ENCODE measurements at places on chromosomes 11 and 22.

DNA sequence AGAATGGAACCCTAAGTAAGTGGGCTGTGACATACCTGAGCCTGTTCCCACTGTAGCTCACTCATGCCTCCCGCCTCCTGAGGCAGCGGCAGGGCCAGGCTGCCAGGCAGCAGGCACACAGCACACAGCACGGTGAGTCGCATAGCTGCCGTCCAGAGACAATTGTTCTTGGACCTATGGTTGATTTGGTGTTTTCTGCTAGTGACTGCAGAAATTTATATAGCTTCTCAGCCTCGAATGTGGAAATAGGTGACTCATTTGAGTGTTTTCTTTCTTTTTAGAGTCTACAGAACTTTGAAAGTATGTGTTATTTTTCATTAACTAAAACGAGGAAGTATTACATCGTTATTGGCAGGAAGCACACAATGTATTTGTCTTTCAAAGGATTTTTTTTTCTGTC is at the start of gene MMP7:
TSS of gene MMP7 (minus strand) at position 190 of the 400 bp plus-strand sequence. CDS start at position 143, 47 bp downstream.
- no peak for DNase-seq

DNA sequence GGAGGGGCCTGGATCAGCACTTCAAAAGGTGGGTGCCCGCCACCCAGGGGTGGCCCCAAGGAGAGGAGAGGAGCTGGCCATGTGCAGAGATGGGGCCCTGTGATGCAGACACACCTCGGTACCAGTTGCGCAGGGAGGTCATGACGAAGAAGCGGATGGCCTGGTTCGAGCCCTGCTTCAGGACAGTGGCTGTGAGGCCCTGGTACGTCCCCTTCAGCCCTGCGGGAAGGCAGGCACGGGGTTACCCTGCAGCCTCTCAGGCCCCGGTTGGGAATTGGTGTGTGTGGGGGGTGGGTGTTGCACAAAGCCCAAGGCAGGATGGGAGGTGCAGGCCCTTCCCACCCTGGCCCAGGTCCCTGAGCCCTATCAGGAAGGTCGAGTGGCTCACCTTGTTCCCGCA is 1.8 kb downstream of the SLC25A1 start:
- no peak for DNase-seq

GRCh38 chr11:62127941-62128770 is 4.3 kb downstream of the INCENP start:
- DNase-seq: no peak

DNA sequence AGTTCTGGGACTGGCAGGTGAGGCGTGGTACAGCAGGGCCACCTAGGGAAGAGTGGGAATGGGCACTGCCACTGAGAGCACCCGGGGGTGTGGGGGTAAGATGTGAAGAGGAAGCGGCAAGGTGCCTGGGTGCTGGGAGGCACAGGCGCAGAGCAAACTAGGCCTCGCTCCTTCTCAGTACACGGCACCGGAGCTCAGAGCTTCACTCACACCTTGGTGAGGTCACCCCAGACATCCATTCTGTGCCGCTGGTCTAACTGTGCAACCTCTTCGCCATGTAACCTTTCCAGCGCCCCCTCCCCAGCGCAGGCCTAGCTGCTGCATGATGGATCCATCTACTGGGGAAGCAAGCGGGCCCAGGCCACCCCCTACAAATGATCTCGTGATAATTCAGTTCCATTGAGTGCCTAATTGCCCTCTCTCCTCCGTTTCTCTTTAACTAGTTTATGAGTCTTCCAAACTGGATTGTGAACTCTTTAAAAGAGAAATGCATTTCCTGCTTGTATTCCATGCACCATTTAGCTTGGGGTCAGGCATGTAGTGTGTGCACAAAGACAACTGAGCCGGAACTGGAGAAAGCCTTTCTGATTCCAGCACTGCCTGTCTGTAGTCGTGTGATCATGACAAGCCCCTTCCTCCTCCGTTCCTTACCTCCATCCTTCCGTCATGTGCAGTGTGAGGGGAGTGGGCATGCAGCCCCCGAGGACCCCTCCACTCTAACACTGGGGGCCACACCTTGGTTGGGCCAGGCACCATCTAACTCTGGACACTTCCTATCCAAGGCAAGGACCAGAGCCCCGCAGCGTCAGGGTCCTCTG is 1475.2 kb downstream of the TBC1D22A start:
- no peak for DNase-seq

DNA sequence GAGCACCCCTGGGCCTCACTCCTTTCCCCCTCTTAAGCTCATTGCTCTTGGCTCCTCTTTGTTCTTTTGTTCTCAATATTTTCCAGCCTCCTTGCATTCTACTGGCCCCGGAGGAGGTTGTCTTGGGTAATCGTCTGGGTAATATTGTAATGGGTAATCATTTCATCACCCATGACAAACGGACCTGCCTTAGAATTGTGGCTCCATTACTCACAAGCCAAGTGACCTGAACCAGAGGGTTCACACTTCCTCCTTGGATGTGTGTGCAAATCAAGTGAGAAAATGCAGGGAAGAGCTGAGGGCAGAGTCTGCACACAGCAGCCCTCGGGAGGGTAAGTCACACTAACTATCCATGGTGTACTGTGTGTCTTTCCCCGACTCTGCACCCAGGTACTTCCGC is 305.0 kb downstream of the BUD13 start:
- DNase-seq: no peak

DNA sequence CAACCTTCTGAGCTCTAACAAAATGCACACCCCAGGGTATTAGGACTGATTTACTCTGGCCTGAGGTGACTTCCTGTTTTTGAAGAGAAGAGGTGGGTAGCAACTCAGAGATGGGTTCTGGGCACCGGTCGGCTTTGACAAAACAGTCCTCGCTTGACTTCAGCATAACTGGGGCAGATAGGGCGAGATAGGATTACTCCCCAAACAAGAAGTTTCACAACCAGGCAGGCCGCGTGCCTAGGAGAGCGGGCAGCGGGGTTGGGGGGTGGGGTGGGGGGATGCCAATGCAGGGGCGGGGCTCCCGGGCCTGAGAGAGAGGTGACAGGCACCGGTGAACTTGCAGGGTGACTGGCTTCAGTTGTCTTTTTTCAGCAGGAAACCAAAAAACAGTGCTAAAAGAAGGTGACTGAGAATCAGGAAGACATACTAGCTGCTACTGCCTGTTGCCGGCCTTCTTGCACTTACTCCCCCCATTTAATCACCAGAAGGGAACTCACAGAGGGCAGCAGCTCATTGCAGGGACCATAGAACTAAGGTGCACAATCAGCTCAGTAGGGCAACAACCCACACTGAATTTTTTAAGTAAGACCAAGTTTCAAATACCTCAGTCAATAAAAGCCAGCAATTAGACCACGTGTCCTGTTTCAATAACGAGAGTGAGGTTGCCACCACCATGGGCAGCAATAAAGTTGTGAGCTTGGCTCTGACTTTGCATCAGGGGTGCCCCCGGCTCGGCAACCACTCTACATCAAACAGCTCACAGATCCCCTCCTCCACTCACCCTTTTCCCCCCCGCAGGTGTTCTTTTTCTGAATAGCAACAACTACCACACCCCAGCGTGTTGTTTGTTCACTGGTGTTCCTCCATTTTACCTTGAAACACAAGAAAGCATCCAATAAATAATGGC is 37.2 kb upstream of the ETS1 start:
- DNase-seq: no peak

DNA sequence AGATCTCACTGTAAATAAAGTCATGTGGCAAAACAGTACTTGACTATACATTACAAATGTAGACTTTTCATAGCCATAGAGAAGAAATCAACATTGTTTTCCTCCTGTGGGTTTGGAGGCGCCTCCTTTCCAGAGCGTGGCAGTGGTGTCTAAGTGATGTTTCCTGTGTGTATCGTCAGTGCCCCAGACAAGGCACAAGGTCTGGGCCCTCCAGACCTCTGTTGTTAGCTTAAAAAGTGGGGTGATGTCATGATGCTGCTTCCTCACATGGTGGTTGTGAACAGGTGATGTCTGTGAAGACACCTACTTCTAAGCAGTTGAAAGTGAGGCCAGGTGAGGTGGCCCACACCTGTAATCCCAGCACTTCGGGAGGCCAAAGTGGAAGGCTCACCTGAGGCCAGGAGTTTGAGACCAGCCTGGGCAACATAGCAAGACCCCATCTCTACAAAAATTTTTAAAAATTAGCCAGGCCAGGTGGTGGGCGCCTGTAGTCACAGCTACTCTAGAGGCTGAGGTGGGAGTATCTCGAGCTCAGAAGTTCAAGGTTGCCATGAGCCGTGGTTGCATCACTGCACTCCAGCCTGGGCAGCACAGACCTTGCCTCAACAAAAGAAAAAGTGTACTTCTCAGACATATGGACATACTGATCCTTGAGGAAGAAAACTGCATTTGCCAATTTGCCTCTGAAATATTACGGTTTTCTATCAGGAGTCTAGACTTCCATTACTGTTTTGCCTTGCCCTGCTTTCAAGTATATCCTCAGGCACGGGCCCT is 15.7 kb downstream of the NUP50 start:
- no peak for DNase-seq

DNA sequence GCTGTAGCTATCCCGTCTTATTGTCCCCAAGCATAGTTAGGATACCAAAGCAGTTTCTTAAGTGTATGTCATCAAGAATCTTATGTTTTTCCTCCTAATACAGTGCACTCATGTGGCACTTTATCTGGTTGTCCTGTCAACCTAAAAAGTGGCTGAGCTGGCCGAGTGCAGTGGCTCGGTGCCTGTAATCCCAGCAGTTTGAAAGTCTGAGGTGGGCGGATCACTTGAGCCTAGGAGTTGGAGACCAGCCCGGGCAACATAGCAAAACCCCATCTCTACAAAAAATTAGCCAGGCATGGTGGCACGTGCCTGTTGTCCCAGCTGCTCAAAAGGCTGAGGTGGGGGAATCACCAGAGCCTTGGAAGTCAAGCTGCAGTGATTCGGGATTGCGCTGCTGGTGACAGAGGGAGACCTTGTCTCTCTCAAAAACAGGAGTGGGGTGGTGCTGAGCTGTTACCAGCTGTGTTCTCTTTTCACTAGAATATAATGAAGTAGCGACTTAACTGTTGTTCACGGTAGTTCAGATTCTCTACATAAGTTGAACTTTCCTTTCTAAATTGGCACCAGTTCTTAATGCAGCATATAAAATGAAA is 48.1 kb downstream of the EP300 start:
- DNase-seq: no peak

DNA sequence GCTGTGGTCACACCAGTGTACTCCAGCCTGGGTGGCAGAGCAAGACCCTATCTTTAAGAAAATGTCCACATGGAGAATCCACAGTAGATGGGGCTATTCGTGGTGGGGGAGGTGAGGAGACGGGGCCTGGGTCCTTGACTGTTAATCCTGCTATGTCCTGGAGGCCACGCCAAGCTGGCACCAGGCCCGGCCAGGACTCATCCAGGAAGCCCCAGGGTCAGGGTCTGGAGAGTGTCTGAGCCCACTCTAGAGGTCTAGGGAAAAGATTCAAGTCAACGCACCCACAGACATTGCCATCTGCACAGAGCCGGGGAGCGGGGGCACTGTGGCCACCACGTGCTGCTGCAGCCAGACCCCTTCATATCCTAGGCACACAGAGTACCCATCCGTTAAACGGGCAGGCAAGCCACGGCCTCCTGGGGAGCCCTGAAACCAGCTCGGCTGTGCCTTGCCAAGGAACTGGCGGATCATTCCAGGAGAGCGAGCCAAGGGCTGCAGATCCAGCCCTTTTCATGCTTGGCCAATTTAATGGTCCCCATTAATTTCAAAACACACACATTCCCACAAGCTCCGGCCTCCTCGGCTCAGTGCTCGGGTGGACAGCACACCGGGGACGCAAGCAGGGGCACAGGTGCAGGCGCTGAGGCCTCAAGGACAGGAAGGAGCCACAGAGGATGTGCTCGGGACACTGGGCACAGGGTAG is 24.7 kb downstream of the MACROD1 start:
- no peak for DNase-seq

DNA sequence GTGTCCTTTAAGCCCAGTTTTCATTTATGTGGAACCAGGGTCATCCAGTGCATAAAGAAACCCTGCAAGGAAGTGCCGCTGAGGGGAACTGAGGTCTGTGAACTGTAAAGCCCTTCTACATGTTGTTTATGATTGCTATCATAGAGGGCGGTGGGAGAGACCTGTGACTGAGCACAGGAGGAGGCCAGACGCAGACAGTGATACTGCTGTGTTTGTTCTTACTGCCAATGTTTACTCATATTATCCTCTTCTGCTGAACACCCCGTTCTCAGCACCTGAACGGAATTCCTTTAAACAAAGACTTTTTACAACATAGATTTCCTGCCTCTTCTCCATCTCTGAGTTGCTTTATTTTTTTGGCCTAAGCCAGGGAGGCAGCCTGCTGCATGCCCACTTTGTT is 967 bp upstream of the GALNT18 start:
- no peak for DNase-seq

- DNase-seq: no peak
Measured at GRCh38 chr11:43376065-43376464, 17.3 kb downstream of the TTC17 start.

DNA sequence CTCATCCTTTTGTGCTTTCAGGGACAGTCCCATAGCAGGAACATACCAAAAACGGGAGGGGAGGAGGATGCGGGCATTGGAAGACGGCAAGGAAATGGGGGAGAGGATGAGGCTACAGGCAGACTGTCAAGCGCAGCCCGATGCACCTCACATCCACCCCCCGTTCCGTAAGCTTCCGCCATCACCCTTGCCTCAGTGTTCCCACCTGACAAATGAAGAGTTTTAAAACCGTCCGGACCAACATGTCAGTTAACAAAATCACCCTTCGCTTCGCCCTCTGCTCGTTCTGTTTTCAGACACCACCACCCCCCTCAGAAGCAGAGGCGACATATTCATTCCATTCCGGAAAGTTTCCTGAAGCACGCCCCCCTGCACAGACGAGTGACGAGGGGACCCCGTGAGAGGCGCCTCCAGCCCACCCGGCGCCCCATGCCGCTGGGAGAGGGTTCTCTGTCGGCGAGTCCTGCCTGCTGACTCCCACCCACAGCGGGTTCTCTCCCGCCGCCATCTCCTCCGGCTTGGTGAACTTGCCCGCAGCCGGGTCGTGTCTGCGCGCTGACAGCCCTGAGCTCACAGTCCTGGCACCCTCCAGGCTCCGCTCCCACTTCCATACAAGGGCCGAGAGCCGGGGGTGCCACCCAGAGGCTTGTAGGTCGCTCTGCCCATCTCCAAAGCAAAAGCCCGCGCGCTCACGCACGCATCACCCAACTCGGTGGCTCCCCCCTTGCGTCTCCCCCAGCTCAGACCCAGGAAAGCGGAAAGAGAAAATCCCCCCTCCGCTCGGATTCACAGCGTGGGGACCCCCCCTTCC is 1.5 kb downstream of the IGSF9B start:
- DNase-seq: no peak

DNA sequence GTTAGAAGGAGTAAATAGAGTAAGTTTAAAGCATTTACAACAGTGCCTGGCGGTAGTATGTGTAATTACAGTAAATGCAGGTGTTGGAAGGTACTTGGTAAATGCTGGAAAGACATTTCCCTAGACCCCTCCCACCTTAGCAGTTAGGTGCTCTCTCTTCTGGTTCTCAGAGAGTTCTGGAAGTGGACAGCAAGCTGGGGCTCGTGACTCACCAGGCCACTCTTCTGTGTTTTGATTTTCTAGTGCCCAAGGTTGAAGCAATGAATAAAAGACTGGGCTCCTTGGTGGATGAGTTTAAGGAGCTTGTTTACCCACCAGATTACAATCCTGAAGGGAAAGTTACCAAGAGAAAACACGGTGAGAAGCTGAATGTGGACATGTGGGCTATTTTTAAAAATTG is 27.6 kb downstream of the SNU13 start:
- no peak for DNase-seq

GRCh38 chr11:34180040-34180813 is 74.8 kb downstream of the NAT10 start:
- DNase-seq: no peak
